A172 (cell line): ENCODE measurements at places on chromosomes 13 and 19. TPM values are rescaled to one million over a fixed set of nuclear protein-coding genes. Genes with fewer than 3 reads are reported as not detected.

DNA sequence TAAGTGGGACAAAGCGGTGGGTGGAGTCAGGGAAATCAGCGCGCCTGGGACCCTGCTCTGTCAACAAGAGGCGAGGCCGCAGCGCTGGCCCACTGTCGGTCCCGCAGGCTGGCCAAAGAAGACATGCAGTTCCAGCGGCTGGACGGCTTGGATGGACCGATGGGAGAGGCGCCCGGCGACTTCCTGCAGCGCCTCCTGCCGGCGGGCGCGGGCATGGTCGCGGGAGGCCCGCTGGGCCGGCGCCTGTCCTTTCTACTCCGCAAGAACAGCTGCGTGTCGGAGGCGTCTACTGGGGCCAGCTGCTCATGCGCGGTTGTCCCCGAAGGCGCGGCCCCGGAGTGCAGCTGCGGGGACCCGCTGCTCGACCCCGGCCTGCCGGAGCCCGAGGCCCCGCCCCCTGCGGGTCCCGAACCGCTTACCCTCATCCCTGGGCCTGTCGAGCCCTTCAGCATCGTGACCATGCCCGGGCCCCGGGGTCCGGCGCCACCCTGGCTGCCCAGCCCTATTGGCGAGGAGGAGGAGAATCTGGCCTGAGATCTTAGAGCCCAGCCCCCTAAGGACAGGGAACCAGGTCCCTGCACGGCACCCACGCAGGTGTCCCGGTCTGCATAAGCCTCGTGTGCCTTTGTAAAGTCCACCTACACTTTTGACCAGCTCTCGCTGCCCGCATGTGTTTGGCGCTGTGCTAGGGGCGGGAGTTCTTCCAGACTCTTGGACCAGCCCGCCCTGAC, 6.1 kb downstream of the BEST2 start:
- DNase-seq, result no peak

DNA sequence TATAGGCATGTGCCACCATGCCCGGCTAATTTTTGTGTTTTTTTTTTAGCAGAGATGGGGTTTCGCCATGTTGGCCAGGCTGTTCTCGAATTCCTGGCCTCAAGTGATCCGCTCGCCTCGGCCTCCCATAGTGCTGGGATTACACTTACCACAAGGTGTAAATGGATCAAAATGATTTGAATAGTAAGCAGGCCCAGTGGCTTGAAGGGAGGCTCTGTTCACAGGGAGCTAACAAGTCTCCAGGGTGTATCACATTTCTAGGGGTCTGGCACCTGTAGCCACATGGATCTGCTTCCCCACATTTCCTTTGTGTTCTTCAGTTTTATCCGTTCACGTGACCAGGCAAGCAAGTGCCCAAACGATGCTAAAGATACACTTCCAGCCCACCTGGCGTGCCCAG, 13.5 kb upstream of the CNFN start:
- no peak for DNase-seq

DNA sequence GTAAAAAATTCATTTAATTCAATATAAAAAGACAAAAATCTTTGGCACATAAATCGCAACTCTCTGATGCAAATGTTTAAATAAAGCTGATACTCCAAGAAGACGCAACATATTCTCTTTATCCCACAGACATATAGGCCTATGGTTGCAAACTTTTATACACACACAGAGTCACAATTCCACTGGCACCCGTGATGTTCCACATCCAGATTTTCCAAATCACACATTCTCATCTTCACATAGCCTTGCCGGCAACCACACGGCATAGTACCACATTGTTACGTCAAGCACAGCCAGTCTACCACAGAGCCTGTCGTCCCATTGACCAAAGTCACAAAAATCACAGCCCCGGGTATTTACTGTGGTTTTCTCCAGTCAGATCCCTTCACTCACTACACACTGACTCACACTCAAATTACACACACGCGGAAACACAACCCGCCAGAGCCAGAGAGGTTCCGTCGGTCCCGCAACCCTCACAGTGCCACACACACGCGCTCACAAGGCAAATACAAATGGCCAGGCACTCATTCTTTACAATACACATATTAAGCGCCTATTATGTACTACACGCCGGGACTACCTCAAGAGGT, 546 bp upstream of the ZNF546 start:
- DNase-seq, result peak; percentile 44

GRCh38 chr13:48070942-48071341, 24.0 kb downstream of the MED4 start:
- DNase-seq, result no peak

DNA sequence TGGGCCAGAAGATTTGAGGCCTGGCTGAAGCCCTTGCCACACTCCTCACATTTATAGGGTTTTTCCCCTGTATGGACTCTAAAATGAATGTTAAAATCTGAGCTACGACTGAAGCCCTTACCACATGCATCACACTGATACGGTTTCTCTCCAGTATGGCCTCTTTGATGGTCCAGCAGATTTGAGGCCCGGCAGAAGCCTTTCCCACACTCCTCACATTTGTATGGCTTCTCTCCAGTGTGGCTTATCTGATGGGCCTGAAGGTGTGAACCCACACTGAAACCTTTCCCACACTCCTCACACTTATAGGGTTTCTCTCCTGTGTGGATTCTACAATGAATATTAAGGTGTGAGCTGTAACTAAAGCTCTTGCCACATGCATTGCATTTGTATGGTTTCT, 21.0 kb downstream of the ZNF45 start:
- DNase-seq, result no peak

DNA sequence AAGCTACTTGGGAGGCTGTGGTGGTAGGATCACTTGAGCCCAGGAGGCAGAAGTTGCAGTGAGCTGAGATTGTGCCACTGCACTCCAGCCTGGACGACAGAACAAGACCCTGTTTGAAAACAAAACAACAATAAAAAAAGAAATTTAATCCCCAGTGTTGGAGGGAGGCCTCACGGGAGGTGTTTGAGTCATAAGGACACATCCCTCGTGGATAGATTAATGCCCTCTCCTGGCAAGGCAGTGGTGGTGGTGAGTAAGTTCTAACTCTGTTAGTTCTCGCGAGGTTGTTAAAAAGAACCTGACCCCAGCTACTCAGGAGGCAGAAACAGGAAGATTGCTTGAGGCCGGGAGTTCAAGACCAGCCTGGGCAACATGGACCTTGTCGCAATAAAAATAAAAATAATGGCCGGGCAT, 27.6 kb upstream of the SIN3B start:
- DNase-seq, result peak; percentile 90

- DNase-seq, result no peak
Measured at GRCh38 chr13:107585469-107586180, 629.7 kb downstream of the LIG4 start.

GRCh38 chr13:31968473-31968872, 63.1 kb upstream of the FRY start:
- DNase-seq, result no peak

- DNase-seq, result no peak
Measured at GRCh38 chr19:14550201-14550754, 20.9 kb downstream of the TECR start.

GRCh38 chr13:36628377-36629056, 45.3 kb upstream of the SERTM1 start:
- DNase-seq, result no peak

DNA sequence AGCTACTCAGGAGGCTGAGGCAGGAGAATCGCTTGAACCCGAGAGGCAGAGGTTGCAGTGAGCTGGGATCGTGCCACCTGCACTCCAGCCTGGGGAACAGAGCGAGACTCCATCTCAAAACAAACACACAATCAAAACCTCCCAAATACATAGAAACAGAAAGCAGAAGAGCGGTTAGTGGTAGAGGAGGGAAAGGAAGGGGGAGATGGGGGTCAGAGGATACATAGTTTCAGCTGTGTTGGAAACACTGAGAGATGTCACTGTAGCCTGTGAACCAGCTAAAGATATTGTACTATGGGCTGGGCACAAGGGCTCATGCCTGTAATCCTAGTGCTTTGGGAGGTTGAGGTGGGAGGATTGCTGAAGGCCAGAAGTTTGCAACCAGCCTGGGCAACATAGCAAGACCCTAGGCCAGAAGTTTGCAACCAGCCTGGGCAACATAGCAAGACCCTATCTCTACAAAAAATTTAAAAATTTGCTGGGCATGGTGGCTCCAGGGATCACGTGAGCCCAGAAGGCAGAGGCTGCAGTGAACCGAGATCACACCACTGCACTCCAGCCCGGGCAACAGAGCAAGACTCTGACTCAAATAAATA, 49.9 kb downstream of the GNG7 start:
- no peak for DNase-seq

DNA sequence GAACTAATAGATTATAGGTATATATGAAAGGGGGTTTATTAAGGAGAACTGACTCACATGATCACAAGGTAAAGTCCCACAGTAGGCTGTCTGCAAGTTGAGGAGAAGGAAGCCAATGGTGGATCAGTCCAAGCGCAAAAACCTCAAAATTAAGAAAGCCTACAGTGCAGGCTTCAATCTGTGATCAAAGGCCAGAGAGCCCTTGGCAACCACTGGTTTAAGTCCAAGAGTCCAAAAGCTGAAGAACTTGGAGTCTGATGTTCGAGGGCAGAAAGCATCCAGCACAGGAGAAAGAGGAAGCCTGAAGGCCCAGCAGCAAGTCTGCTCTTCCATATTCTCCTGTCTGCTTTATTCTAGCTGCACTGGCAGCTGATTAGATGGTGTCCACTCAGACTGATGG, 721.3 kb upstream of the PCDH9 start:
- DNase-seq, result no peak

GRCh38 chr19:5030136-5030820, 61.4 kb downstream of the KDM4B start:
- no peak for DNase-seq

DNA sequence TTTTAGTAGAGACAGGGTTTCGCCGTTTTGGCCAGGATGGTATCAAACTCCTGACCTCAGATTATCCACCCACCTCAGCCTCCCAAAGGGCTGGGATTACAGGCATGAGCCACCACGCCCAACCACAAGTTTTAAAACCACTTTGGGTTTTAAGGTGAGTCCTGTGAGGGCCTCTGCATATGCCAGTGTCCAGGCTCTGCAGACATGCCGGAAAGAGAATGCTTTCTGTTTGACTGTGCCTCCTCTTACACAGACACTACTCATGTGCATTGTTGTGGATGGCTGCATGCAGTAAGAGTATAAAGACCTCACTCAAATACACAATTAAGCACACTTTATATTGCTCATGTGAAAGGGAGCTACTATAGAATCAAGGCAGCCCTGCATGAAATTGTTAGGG, 20.8 kb upstream of the SLC25A30 start:
- no peak for DNase-seq

DNA sequence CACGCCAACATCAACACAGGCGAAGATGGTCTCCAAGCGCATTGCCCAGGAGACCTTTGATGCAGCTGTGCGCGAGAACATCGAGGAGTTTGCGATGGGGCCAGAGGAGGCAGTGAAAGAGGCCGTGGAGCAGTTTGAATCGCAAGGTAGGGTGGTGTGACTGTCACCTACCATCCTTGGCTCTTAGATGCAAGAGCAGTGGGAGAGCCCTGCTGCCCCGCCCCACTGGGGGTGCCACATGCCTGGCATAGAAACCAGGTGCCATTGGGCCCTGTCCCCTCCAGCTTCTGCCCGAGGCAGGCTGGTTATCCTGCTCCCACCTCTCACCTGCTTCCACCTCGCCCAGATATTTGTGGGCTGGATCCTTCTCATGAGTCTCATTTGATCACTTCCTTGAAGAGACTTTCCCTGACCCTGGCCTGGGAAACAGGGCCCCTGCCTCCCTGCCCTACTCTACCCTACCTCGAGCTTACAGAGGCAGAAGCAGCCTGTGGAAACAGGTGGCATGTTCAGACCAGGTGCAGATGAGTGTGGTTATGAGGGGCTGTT, 9.4 kb downstream of the ARMC6 start:
- no peak for DNase-seq

DNA sequence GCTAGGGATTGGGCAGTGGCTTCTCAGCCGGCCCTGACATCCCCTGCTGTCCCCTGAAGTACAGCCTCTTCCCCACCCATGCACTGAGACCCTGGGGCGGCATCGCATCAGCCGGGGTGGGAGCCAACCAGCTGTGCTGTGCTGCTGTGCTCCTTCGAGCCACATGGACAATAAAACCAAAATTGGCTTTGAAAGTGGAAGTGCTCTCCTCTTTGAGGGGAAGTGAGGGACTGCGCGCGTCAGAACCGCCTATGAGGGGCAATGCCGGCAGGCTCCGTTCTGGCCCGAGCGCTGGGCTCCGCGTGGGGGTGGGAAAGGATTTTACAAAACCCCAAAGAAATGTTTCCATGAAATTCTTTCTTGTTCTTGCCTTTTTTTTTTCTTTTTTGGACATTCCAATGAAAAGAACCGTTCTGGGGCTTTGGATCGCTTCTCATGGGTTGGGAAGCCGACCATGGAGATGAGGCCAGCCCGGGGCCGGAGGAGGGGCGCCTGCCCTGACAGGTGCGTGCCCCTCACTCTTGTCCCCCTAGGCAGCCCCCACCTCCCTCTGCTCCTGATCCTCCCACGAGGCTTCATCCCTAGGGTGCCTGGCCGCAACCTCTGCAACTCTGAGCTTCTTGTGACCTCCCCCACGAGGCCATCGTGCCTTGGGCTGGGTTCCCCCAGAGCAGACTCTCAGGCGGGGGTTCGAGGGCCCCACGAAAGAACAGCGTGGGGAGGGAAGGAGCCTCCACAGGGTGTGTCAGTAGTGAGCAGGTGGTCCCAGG, 22.6 kb downstream of the KLHL26 start:
- no peak for DNase-seq

DNA sequence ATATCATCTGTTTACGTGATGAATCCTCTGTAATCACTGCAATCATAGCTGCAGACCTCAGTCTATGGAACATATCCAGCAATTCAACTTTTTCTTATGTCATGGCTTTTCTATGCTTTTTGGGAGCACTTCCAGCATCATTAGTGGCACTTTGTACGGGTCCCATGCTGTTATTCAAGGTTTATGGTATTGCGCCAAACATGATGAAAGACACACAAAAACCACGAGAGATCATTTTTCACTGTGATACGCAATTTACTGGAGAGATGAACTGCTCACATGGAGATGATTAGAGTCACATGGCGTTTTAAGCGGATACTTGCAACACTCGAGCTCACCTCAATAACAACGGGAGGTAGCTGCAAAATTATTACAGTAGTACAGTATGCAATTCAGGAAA, 2101.7 kb upstream of the PCDH20 start:
- peak; percentile 55 for DNase-seq

ARL11 gene
- not detected in 2 replicates for total RNA-seq

CGB8 gene
- total RNA-seq, result 4.7 and 8.8 TPM in 2 replicates

SYNGR4 gene
- total RNA-seq, result not detected in 2 replicates

ZNF726 gene
- total RNA-seq, result 6.7 and 10.4 TPM in 2 replicates

ZNF610 gene
- total RNA-seq, result 1.3 and 1.4 TPM in 2 replicates

KIR3DL2 gene
- not detected in 2 replicates for total RNA-seq

CYP2A6 gene
- not detected in 2 replicates for total RNA-seq

TYROBP gene
- total RNA-seq, result not detected in 2 replicates

DAZAP1 gene
- 84.8 and 110 TPM in 2 replicates for total RNA-seq

FLT3LG gene
- total RNA-seq, result 4.7 and 6.2 TPM in 2 replicates

ZNF30 gene
- 1.3 and 2.8 TPM in 2 replicates for total RNA-seq

TMEM150B gene
- not detected in 2 replicates for total RNA-seq
